Occipital lobe (tissue), 3 donors: ENCODE measurements at places on chromosomes 3 and 15. TPM values are rescaled to one million over a fixed set of nuclear protein-coding genes. Genes with fewer than 3 reads are reported as not detected.

GRCh38 chr3:68931406-68932149, 769 bp downstream of the TAFA4 start:
- DNase-seq, result no peak

GRCh38 chr15:29873947-29874411, 51.7 kb upstream of the TJP1 start:
- no peak for DNase-seq

- peak; percentile 22 for DNase-seq
These were observed 47.5 kb downstream of the RAB11A start for GRCh38 chr15:65916664-65917406.

The PLCL2 gene
- total RNA-seq, result 128 TPM

The HDAC11 gene
- 12.6 TPM for total RNA-seq

The FAM174B gene
- 13.6 TPM for total RNA-seq

GRCh38 chr15:74208901-74209559, 6.4 kb upstream of the STRA6 start:
- no peak for DNase-seq

DNA sequence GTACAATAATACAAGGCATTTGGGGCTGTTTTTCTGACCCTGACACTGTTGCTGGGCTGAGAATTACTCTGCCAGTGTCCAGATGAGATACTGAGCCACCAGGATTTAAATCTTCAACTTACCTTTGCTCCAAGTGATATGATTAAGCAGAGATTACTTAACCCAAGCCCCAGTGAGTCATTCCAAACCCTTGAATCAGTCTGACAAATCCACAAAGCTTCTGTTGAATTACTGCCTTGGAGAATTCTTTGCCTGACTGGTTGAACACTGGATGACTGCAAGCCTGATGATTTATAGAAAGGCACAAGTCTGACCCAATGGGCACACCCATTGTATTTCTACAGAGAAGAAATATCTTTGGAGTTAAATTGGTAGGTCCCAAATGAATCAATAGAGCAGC, 88.2 kb upstream of the TSC22D2 start:
- DNase-seq, result no peak

The PARP16 gene
- 7.3 TPM for total RNA-seq

The CCR2 gene
- 0.31 TPM for total RNA-seq

GRCh38 chr15:29939404-29939803, 117.1 kb upstream of the TJP1 start:
- no peak for DNase-seq

DNA sequence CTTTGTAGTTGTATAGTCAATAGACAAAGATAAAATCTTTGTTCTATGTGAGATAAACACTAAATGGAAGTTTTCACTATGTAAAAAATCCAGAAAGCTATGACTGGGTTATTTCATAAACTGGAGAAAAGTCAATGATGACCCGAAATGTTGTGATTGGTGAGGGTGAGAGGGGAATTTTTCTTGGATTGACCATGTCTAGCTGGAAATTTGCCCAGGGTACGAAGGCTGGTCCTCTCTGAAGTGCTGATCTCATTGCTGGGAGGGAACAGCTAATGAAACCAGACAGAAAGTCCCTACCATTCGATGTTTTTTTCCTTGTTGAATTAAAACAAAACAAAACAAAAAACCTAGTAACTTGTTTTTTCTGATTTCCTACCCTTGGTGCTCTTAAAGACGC, 14.3 kb downstream of the TPRG1 start:
- DNase-seq, result no peak

The TMC3 gene
- total RNA-seq, result 0.47 TPM

GRCh38 chr3:177883957-177884356, 652.3 kb upstream of the KCNMB2 start:
- no peak for DNase-seq

The NEIL1 gene
- 26.2 TPM for total RNA-seq

The GABRR3 gene
- not detected for total RNA-seq

The HTR3E gene
- total RNA-seq, result not detected

- no peak for DNase-seq
These were observed 123.9 kb downstream of the ZMAT3 start for GRCh38 chr3:178947738-178948137.

DNA sequence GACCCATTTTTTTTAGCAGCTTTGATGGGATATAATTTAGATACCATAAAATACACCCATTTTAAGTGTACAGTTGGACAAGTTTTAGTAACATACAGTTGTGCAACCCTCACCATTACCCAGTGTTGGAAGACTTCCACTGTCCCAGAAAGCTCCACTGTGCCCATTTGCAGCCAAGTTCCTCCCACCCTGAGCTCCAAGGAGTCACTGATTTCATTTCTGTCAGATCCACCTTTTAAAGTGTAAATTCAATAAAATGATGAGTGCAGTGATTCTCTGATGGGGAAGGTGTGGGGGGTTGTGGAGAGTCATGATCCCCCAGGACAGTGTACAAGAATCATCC, 93.2 kb upstream of the IGF1R start:
- no peak for DNase-seq

DNA sequence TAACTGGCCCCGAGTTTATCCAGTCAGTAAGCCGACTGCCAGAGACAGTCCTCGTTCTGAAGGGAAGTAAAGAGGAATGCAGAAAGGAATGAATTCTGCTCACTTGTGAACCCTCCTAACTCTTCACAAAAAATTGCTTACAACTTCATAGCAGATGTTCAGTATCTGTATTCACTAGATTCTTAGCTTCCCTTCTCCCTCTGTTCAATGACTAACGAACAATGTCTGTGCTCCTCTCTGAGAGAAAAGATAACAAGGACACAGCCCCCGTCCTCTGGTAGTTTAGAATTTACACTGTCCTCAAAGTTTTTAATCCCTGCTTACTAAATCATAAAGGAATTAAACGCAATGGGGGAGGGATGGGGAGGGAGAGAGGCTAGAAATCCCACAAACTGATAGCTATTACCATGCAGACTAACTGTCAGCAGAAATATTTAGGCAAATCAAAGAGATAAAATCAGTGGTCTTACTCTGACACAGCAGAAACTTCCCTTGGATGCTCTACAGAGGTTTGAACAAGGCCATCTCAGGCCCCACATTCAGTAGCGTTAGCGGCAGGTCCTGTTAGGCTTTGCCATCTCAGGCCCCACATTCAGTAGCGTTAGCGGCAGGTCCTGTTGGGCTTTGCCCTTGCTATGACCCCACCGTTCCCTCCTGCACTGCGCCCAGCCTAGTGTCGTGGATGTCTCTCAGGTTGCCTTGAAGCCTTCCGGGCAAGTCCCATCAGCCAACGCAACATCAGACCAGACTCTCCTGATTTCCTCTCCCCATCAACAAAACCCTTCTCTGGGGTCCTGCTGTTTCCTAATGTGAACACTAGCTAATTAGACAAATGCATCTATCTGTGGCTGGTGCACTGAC, 23.4 kb downstream of the NRROS start:
- no peak for DNase-seq

DNA sequence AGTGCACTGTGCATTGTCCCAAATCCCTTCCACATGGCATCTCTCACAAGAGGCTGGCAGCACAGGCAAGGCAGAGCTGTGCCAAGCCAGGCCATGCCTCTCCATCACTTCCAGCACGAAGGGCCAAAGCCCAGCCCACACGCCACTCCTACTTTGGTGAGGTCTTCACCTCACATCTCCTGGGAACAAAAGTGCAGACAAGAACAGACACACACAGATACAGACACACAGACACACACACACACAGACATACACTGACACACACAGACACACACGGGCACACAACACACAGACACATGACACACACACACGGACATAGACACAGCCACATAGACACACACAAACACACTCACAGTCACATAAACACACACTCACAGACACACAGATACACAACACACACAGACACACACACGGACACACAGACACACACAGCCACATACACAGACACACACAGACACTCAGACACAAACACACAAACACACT, 233.3 kb downstream of the UACA start:
- no peak for DNase-seq

DNA sequence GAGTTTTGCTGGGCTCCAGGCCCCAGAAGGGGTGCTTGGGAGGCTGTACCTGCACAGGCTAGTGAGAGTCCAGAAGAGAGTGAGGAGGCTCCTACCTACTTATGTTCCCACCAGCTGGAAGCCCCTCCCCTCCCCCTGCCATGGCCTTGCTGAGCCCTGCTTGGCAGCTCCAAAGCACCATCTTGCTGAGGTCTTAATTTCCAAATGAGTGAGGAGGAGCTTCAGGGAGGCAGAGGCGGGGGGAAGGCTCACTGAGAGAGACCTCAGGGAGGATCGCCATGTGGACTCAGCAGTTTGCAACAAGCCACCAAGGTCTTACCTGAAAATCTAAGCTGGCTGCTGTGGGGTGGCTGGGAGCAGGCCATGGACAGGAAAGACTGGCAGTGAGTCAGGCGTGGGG, 8.7 kb upstream of the CACNA2D2 start:
- DNase-seq, result no peak

The CPA3 gene
- total RNA-seq, result not detected
